ENCODE measurements at places on chromosomes 16 and 17. TPM values are rescaled to one million over a fixed set of nuclear protein-coding genes. Genes with fewer than 3 reads are reported as not detected.

Gene NFATC2IP
- 20.1 TPM for total RNA-seq

Gene UBTF
- 45.3 TPM for total RNA-seq

Gene HS3ST6
- not detected for total RNA-seq

Gene TNFSF12
- 6.5 TPM for total RNA-seq

Gene GRB2
- 101 TPM for total RNA-seq

Gene TNP2
- not detected for total RNA-seq

Gene VPS4A
- total RNA-seq: 40.7 TPM

Gene CXCL16
- 0.32 TPM for total RNA-seq

Gene VPS25
- 61.4 TPM for total RNA-seq

Gene SGF29
- 7.1 TPM for total RNA-seq
